ENCODE measurements at places on chromosomes 4 and X. TPM values are rescaled to one million over a fixed set of nuclear protein-coding genes. Genes with fewer than 3 reads are reported as not detected.

The SH2D1A gene
- 3.3 TPM for polyA plus RNA-seq

The FREM3 gene
- polyA plus RNA-seq: 0.15 TPM

The USO1 gene
- 236 TPM for polyA plus RNA-seq

The OTUD5 gene
- polyA plus RNA-seq: 35.3 TPM

The JADE1 gene
- 29.7 TPM for polyA plus RNA-seq

The STK26 gene
- polyA plus RNA-seq: 44.0 TPM

The PRDM5 gene
- polyA plus RNA-seq: 9.0 TPM

The HPSE gene
- 0.25 TPM for polyA plus RNA-seq

The RIPPLY1 gene
- polyA plus RNA-seq: 0.66 TPM

The FAM9B gene
- not detected for polyA plus RNA-seq

The ALAS2 gene
- 29.3 TPM for polyA plus RNA-seq

The FRG2 gene
- polyA plus RNA-seq: not detected

The ARMCX4 gene
- polyA plus RNA-seq: 68.0 TPM

Data from forelimb muscle (tissue), 1 donor.